ENCODE measurements at places on chromosomes 5 and 9.

DNA sequence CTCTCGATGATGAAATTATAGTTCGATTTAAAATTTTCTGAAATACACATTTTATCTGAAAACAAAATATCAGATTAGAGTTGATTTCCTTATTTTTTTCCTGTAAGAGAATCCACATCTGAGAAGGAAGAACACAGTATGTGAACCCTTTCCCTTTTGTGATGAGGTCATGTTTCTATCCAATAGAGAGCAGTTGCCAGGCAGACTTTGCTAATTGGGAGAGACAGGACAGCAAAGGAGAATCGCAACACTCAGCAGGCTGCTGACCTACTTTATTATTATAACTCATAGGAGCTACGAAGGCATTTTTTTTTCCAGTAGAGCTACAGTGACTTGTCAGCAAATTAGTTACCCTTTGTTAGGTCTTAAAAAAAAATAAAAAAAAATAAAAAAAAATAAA is 242.1 kb downstream of the HCN1 start:
- DNase-seq, result no peak

DNA sequence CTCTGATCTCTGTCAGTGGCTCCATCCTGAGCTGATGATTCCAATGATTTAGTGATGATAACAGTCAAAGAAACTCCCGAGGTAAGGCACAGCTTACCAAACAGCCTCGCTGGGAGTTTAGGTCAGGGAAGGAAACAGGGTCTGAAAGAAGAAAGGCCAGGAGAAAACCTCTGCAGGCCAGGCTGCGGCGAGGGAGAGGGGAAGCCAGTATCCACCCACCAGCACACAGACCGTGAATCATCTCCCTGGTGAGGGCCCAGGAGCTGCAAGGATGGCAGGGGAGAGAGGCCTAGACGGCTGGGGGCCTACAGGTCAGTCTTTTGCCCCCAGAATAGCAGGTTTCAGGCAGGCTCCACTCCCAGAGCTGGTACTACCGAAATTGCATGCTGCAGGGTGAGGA is 590.5 kb downstream of the CCDC171 start:
- no peak for DNase-seq

DNA sequence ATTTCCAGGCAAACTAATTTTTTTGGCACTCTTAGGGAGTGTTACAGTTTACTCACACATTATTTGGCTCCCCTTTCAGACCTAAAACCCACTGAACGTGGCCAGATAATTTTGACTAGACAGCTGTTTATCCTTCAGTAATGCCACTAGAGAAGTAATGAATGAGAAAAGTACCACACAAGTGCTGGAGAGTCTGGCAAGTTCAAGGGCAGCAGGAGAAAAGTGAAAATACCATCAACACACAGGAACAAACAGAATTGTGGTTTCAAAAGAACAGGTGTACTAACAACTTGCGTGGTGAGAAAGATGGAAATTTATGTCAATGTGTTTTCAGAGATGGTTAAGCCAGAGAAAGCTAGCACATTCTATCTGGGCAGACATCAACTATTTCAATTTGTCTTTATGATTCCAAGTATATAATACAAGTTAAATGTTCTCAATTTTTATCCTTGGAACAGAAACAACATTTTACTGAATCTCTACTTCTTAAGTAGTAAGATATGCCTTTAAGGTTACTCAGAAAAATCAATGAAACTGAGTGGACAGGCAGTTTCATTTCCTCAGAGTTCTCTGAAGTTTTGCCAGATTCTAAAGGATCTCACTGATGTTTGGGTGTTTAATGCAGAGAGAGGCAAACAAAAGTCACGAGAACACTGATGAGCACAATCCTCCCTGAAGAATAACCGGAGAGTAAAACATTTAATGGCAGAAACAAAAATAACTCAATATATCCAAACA is 91.0 kb downstream of the ARSB start:
- no peak for DNase-seq

GRCh38 chr5:83731638-83732037 is 11.0 kb upstream of the HAPLN1 start:
- DNase-seq, result no peak

- no peak for DNase-seq
These were observed 34.2 kb downstream of the WNK2 start for GRCh38 chr9:93218161-93218560.

DNA sequence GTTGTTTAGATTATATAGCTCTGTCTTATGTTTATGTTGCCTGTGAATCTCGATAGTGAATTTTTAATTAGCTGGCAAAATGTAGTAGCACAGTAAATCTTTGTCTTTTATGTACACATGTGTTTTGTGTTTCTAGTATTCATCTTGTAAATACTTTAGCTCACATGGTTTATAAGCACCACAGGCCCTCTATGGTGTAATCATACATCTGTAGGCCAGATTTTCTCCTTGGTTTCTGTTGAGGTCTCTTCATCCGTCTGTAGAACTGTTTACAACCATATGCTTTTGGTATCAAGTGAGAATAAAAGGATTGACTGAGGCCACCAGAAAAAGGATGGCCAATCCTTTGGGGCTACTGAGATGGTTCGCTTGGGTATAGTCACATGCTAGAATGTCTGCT is 45.0 kb downstream of the PRR16 start:
- DNase-seq, result no peak

GRCh38 chr5:109567374-109568044 is 122.2 kb upstream of the MAN2A1 start:
- DNase-seq, result no peak

DNA sequence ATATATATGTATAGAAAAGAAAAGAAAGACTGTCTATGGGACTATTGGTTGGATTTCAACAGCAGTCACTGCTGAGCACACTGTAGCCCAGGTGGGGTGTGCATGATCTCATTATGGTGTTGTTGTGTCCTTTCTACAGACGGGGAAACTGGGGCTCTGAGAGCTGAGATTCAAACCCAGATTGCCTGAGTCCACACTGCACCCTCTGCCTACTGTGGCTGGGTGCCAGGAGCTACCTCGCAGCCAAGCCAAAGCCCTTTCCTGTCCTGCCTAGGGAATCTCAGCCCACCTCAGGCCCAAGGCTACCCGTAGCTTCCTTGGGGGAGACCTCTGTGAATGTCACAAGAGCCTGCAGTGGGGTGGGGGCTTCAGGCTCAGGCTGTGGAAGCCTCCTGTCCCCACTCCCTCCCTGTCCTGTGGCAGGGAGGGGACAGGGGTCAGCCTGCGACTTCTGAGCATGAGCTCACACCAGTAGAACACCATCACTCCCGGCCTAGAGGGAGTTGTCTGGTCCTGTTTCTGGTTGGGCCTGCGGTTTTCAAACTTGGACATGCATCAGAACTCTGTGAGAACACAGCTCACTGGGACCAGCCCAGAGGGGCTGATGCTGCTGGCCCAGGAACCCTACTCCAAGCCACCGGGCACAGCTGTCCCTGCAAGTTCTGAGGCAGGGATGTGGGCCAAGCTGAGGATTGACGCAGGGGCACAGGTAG is 7.9 kb upstream of the NINJ1 start:
- DNase-seq, result no peak

GRCh38 chr5:33850100-33850594 is 41.6 kb downstream of the ADAMTS12 start:
- no peak for DNase-seq

Measured in NCI-H1694 treated with DMSO at 0.1 percent for 48 hours (cell line).